ENCODE measurements at places on chromosomes 7 and 10.

GRCh38 chr10:10007957-10008356 lies 1009.7 kb upstream of the CELF2 start:
- DNase-seq, result no peak

GRCh38 chr10:133275684-133276092 lies 980 bp downstream of the ADAM8 start:
- no peak for DNase-seq

DNA sequence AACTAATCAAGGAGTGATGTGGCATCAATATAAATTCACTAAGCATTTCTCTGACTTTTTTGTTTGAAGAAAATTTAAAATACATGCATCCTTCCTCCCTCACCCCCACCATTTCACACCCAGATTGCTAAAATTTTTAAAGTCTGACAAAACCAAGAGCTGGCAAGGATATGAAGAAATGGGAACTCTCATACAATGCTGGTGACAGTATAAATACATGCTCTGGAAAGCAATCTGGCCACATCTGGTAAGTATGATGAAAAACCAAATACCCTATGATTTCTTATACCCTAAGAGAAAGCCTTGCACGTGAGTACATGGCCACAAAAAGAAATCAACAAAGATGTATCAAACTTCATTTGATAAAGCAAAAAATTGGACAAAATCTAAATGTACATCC lies 31.2 kb downstream of the P4HA1 start:
- no peak for DNase-seq

GRCh38 chr7:84137812-84138211 lies 56.8 kb downstream of the SEMA3A start:
- no peak for DNase-seq

DNA sequence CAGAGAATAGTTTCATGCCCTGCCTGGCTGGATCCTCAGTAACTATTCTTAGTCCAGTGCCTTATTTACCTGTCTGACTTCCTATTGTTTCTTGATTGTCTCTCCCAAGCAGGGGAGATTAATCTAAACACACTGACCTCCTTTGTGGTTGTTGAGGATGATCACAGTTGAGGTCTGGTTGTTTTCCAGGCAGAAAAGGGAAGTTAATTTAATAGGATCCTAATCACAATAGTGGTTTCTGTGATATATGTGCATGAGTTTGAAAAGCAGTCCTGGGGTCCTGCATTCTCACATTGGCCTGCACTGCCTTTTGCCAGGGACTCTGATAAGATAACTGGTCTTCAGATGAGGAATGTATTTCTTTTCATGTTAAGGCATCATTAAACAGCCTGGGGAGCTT lies 130.1 kb downstream of the SND1 start:
- no peak for DNase-seq

GRCh38 chr10:99521765-99522469 lies 10.8 kb upstream of the NKX2-3 start:
- no peak for DNase-seq

- DNase-seq, result no peak
These were observed 8.8 kb upstream of the CNPY1 start for GRCh38 chr7:155555116-155555695.

- DNase-seq, result peak; percentile 94
These were observed at the start of gene SGPL1 for GRCh38 chr10:70815504-70816219. Gene SGPL1 (plus strand): TSS chr10:70815948. CDS start chr10:70816854, 906 bp downstream.

All from mesenteric fat pad (tissue), 1 donor.